Mucosa of descending colon (tissue), 3 donors: ENCODE measurements at places on chromosomes 5 and 9. TPM values are rescaled to one million over a fixed set of nuclear protein-coding genes. Genes with fewer than 3 reads are reported as not detected.

The MEGF10 gene
- 4.9 TPM for total RNA-seq

The SLC45A2 gene
- 0.28 TPM for total RNA-seq

- no peak for DNase-seq
Observed at GRCh38 chr9:113603773-113604172, 140.2 kb downstream of the RGS3 start.

- no peak for DNase-seq
Observed at GRCh38 chr9:37035648-37036370, 1.7 kb upstream of the PAX5 start.

DNA sequence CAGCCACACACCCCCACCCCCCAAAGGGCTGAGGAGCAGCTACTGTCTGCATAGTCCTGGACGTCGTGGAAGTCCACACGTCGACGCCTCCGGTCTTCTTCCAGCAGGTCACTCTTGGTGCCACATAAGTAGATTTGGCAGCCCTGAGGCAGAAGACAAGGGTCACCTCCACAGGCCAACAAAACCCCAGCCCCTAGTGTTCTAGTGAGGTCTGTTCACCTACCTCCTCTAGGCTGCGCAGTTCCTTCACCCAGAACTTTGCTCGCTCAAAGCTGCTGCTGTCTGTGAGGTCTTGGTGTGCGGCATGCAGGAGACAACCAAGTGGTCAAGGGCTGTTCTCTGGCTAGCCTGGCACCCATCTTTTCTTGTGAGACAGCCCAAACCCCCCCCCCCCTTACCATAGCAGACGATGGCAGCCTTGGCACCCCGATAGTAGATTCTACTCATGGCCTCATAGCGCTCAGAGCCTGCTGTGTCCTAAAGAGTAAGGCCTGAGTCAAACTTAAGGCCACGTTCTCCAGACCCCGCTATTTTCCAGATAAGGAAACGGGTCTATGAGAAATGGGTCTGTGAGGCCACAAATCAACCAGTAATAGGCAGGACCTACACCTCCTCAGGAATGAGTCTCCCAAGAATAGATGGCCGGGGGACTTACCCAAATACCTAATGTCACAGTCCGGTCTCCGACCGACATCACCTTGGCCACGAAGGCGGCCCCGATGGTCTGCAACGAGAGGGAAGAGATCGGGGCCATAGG lies 987 bp downstream of the RAB24 start:
- no peak for DNase-seq

DNA sequence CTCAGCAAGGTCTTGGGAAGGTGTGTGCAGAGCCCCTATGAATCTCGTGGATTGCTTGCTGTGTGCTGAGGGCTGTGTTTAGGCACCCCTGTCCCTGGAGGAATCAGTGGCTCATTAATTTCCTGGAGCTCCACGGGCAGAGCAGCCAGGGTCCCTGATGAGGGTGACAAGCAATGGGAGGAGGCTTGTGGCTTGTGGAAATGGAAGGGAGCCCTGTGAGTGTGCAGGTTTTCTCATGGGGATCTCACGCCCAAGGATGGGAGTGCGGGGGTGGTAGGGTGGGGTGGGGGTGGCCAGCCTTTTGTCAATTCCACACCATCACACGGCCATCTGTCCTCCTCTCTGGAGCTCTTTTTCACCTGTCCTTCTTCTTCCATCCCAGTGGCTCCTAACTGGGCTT lies 25.3 kb downstream of the PHF2 start:
- DNase-seq, result no peak
